Mucosa of descending colon (tissue), 3 donors: ENCODE measurements at places on chromosomes 7 and 10.

DNA sequence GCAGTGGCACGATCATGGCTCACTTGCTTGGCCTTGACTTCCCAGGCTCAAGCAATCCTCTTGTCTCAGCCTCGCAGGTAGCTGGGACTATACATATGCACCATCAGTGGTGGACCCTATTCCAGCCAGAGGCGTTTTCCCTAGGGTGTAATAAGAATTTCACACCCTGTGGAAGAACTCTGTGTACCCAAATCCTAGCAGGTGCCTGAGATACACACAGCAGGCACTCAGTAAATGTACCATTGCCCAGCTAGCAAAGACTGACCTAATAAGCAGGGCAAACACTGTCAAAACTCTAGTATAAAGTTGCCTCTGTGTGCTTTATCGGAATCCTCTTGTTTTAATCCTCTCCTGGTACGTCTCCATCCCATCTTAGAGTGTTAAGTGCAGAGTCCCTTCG is 33.7 kb upstream of the BHLHA15 start:
- no peak for DNase-seq

GRCh38 chr10:12187321-12187905 is 8.3 kb downstream of the NUDT5 start:
- DNase-seq = no peak

DNA sequence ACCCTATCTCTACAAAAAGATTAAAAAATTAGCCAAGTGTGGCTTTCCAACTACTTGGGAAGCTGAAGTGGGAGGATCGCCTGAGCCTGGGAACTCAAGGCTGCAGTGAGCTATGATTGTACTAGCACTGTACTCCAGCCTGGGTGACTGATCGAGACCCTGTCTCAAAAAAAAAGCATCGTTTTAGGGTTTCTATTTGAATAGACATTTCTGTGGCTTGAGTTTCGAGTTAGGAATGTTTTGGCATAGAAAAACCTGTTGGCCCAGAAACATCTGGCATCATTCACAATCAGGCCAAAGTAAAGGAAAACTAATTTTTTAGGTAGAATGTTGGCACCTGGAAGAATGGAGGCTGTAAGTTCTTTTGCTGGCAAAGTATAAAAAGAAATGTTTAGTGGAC is 72.4 kb downstream of the AUTS2 start:
- DNase-seq = no peak

DNA sequence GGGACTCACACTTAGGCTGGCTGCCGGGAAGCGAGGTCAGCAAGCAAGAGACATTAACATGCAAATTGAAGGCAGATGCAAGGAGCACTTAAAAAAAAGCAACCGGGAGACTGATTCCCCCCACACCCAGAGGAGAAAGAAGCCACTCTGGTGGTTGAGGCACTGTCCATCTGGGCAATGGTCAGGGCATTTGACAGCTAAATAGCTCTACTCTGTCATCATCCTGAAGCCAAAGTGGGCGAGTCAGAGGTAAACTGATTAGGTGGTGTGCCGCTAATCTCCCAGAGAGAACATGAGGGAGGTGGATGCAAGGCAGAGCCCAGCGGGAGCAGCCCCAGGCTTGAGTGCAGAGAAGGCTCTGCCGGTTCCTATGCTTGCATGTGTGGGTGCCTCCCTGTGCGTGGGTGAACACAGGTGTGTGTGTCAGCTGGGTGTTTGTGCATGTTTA is 100.6 kb downstream of the PLXNA4 start:
- DNase-seq = no peak

DNA sequence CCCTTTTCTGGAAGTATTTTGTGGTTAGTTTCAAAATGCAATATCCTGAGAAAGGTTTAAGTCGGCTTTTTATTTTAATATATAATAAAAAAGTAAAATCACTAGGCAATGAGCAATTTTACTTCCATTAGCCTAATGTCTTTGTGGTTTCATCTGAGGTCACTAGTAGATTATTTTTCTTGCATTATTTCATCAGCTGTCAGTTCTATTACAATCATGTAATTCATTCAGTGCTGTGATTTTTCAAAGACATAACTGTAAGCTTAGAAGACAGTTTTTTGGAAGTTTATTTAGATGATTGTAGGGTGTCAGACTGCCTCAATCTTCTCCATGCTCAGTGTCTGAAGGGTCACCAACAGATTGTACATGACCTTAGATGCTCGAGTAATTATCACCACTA is 568.0 kb upstream of the GALNT17 start:
- DNase-seq = no peak

DNA sequence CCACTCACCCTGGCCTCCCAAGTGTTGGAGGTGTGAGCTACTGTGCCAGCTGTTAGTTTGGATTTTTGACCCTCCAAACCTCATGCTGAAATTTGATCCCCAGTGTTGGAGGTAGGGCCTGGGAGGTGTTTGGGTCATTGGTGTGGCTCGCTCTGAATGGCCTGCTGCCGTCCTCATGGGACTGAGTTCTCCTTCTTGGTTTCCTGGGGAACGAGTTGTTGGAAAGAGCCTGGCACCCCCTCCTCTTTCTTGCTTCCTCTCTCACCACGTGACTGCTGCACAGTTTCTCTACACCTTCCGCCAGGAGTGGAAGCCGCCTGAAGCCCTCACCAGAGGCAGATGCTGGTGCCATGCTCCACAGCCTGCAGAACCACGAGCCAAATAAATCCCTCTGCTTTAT is 253.5 kb downstream of the PHTF2 start:
- DNase-seq = no peak

DNA sequence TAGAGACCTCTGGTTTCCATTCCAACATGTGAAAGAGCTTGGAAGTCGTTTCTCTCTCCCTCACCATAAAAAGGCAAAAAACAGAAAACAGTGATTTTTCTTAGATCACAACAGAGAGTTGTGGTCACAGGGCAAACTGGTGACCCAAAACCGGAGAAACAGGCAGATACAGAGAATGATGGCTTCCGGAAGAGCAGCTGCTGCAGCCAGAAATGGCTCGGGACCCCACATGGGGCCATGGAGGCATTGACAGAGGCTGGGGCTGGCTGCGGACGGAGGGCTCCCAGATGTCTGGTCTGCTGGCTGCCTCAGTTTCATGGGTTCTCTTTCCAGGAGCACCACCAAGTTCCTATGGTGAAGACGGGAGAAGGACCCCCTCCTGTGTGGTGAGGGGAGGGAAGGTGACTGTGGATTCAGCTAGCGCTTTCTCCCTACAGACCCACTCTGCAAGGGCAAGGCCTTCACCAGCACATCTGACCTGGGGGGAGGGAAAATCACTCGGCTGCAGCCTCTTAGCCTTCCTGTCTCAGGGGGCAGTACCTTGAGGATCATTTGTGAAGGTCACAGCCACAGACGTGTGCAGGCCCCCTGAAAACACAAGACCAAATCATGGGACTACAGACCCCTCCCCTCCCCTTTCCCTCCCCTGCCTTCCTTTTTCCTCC is 81.4 kb downstream of the WDR37 start:
- DNase-seq = no peak

GRCh38 chr7:71243736-71244410 is 111.9 kb downstream of the GALNT17 start:
- DNase-seq = no peak

DNA sequence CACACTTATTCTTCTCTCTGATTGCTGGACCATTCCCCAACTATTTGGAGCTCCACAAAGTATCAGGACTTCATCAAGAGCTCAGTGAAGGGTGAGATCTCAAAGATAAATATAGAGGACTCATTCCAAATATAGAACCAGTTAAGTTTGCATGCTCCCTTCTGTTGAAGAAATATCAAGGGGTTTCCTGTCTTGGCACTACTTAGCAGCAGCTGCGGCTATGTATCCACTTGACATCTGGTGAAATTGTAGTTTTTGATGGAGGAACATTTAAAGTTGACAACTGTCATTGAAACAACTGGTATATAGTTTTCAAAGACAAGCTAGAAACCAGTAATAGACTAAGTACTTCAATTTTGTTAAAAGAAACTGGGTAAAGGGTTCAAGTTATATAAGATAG is 1.0 kb upstream of the SPAG6 start:
- DNase-seq = no peak

DNA sequence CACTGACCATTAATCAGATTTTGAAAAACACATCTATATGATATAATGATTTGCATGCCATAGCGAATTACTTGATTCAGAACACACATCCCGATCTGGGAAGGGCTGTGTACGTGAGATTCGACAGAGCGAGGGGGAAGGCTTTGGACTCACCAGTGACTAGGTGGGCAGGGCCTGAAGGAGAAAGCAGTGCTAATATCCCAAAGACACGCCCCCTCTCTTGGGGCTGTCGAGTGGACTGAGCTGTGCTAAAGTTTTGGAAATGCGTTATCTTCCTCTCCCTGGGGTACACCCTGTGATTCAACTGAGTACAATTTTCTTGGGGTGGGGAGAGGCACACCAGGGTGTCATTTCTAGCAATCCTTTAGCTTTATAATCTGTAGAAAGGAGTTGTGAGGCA is 1.8 kb downstream of the LRRC17 start:
- DNase-seq = no peak

GRCh38 chr7:4715410-4715776 is 33.3 kb downstream of the FOXK1 start:
- DNase-seq = no peak

GRCh38 chr7:50314836-50315592 is 10.5 kb downstream of the IKZF1 start:
- DNase-seq = no peak
